Stimulated activated naive B cell treated with anti-CD40 and anti-IgM and Interleukin-4, amounts not matched to agents 10 μg/mL and 1 μg/mL and 100 μg/mL, for 72 hours (primary cell): ENCODE measurements at places on chromosomes 5 and 9.

GRCh38 chr5:54610197-54610944 is 92.8 kb downstream of the SNX18 start:
- peak; percentile 54 for DNase-seq

GRCh38 chr5:96658272-96658671 is 3.9 kb upstream of the CAST start:
- DNase-seq = no peak

DNA sequence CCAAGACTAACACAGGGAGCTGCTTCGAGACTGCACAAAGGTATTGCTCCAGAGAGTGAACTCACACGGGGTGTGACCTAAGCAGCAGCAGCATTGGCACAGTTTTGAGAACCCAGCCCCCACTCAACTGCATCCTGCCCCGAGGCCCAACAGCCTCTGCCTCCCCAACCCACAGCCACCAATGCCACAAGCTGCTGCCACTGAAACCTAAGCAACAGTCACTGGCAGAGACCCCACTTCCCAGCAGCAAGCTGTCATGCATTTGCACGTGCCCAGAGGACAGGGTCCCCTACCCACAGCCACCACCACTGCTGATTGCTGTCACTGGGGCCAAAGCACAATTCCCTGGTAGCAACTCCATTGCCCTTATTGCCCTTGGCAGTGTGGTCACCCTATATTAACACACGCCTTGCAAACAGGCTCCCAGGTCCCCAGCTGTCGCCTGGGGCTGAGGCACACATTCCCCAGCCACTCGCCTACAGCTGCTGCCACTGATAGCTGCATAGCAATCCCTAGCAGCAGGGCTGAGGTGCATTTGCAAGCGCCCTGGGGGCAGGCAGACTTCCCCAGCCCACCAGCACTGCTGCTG is 141.0 kb downstream of the AGTPBP1 start:
- no peak for DNase-seq

DNA sequence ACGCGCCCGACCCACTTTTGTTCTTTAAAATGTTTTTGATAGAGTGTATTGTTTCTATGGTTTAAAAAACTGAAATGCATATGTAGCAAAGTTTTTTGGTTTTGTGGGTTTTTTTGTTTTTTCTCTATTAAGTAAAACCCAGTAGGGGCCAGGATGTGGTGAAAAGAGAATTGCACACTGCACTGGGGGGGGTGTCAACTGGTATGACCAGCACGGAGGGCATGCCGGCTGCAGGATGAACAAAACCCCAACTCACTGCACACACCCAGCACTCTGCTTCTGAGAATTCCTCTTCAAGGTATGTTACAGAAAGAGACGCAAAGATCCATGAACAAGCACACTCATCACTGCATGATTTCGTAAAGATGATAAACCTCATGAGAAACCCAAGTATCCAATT is 75.0 kb downstream of the STK10 start:
- DNase-seq = peak; percentile 45

- DNase-seq = no peak
Observed at GRCh38 chr5:14190194-14191164, 47.3 kb downstream of the TRIO start.

GRCh38 chr9:108554831-108555230 is 301.0 kb downstream of the ACTL7B start:
- DNase-seq = no peak

- DNase-seq = no peak
Observed at GRCh38 chr9:14303521-14303920, 10.4 kb downstream of the NFIB start.

- no peak for DNase-seq
Observed at GRCh38 chr5:149588936-149589335, 7.6 kb downstream of the ARHGEF37 start.

DNA sequence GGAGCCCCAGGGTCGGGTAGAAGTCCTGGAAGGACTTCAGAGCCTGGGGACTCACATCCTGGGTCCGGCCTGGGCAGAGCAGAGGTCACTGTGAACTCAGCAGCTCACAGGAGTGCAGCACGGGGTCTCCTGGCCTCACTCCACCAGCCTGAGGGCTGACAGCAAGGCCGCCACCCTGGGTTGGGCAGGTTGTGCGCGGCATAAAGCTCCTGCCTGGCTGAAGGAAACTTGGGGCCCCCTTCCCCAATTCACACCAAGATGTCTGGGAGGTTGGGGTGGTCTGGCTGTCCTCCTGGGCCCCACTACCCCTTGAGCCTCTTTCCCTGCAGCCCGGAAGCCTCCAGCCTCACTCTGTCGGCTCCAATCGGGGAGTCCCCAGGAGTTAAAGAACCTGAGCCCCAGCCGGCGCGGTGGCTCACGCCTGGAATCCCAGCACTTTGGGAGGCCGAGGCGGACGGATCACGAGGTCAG is 2.1 kb downstream of the LCN15 start:
- DNase-seq = no peak

GRCh38 chr9:127730262-127730661 is 4.8 kb downstream of the TOR2A start:
- DNase-seq = no peak

DNA sequence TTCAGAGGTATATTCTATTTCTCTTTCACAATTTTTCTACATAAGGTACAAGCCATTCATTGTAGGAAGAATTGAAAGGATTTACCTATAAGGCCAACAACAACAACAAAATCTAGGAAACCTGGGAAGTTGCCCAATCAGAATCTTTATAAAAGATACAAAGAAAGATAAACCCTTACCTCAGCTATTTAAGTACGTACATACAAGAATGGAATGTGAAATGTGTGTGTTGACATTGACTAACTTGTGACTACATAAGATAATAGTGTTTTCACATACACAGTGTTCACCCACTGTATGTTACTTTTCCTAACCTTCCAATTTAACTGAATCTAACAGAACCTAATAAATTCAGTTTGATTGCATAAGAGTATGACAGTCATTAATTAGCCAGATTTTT is 154.1 kb downstream of the ADAMTS6 start:
- DNase-seq = no peak

- no peak for DNase-seq
Observed at GRCh38 chr9:74496406-74496805, 729 bp upstream of the RORB start.

DNA sequence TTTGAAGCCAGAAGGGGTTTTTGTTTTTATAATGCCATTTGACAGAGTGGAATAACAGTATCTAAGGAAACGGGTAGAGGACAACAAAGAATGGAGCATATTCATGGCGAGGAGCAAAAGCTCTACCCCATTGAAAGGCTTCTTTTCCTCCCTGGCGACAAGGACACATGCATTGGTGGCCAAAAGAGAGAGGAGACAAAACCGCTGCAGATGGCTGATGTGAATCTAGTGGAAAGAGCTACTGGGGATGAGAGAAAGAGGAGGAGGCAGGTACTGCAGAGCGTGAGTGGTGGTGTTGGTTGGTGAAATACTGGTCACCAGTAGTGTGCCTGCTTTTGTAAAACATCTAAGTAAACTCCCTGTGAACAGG is 491 bp downstream of the APC start:
- no peak for DNase-seq

DNA sequence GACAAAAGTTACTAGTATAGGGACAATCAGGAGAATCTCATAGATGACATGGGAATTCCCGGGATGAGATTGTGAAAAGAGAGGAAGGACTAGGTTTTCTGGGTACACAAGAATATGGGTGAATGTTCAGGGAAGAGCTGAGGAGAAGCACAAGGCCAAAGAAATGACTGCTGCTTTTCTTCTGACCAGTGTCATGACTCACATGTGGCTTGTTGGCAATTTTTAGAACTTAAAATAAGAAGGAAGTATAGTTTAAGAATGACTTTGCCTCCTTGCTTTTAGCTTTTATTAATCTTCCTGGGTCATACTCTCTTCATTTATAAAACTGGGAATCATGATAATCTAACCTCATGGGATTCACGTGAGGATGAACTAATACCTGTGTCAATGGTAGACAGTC is 652.4 kb upstream of the MEF2C start:
- no peak for DNase-seq

DNA sequence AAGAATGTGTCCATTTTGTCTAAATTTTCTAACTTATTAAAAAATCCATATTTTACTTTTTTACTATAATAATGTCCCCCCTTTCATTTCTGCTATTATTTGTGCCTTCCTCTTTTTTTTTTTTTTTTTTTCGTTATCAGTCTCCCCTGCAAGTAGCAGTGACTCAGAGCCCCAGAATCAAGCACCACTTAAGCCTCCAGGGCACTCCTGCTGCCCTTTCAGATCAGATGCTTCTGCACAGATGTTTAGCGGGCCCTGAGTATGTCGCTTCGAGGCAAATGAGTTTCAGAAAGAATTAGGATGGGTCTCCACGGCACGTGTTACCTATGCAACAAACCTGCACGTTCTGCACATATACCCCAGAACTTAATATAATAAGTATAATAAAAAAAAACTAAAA is 11.7 kb downstream of the MED7 start:
- DNase-seq = no peak

GRCh38 chr9:100063185-100063584 is 35.6 kb downstream of the ERP44 start:
- DNase-seq = no peak

DNA sequence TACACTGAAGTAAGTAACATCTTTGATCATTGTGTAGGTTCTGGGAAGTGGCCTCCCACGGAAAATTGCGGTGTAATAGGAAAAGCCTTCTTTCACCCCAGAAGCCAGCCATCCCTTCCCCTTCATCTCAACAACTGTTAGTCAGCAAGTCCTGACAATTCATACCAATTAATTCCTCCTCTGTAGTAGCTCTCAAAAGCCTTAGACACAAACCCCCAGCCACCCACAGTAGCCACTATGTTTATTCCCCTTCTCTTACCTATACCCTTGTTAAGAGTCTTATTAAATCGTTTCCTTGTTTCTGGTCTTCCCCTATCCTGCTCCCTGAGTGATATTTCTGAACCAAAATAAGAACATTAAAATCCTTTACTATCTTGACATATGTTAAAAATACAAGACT is 143.6 kb downstream of the PCSK5 start:
- DNase-seq = no peak

DNA sequence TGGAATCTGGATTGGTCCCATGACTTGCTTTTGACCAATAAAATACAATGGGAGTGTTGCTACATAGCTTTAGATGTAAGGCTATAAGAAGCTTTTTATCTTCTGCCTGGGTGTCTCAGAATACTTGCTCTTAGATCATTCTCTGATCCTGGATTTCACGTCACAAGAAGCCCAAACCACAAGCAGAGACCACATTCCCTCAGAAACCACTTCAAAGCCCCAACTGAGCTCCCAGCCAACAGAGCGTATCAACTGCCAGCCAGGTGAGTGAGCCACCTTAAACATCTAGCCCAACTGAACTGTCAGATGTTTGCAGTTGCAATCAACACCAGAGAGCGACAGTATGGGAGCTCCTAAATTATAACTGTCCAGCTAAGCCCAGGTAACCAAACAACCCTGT is 687.1 kb downstream of the TLE1 start:
- DNase-seq = no peak

DNA sequence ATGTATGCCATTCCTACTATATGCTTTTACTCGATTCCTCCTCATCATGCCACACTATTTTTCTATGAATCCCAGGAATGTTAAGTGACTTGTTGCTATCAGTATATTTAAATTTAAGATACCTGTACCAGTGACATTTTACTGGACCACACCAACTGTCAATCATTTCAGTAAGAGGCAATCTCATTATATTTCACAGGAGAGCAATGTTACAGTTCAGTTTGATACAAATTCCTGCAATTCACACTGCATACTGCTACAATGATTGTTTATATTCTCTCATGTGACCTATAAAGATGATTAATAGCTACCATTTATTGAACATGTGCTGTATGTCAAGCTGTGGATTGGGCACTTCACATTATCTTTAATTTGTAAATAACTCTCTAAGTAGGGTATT is 30.0 kb downstream of the SPEF2 start:
- no peak for DNase-seq

DNA sequence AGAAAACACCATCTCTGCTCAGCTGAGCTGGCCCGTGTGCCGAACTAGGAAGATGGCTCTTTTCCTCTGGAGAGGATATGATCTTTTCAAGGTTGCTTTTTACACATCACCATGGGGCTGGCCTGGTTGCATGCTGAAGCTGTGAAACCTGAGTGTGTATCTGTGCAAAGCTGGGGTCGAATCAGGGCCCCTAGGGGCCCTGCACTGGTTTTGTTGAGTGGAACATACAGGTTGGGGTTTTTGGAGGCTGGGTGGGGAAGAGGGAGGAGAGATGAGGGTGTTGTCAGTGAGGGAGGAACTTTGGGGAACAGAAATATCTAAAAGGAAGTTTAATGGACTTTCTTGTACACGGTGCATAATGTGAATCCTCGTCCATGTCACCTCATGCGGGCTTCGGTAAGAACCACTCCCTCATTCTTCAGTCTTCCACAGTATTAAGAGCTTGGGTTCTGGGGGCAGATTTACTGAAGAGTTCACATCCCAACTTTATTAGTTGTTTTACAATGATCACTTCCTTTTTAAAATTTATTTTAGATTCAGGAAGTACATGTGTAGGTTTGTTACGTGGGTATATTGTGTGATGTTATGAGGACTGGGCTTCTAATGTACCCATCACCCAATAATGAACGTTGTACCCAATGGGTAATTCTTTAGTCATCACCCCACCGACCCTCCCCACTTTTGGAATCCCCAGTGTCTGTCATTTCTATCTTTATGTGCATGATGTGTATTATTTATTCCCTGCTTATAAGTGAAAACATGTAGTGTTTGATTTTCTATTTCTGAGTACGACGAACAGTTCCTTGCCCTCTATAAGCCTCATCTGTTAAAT is 238.2 kb downstream of the NR3C1 start:
- no peak for DNase-seq

DNA sequence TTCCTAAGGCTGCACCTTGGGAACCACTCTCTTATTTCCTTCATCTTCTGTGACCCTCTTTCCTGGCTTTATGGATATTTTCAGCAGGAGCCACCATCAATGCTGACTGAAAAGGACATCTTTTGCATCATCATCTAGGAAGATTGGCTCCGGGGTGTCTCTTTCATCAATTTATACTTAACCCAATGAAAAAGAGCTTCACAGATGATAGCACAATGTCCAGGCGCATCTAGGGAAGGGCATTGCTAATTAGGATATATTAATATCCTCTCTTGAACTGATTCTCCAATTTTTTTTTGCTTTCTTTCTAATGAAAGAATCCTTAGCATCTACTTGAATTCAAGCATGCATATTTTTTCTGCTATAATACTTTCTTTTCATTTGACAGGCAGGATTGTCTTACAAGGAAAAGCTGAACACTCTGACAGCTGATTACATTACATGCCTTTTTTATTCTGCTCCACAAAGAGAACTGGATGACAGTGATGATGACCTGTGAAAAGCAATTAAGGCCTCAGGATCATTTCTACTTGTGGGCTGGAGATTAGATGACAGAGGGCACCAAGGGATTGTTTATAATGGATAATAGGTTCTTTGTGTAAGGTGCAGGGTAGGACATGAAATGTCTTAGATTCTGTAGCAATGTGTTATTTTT is 60.2 kb downstream of the PCSK1 start:
- DNase-seq = no peak

DNA sequence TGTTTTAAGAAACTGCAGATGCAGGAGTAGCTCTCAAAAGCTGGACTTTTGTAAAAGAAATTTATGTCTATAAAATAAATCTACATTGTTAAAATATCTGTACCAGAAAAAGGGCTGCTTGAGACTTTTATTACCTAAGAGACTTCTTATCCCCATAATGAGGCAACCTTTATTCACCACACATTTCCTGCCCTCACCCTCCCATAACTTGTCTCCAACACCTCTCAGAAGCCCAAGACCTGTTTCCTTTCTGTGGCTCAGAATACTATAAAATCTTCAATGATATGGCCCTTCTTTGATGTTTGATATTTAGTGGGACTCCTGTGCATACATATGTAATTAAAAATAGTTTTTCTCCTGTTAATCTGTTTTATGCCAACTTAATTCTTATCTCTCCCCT is 141.5 kb upstream of the FER start:
- DNase-seq = no peak
